Activated naive CD8-positive, alpha-beta T cell treated with anti-CD3 and anti-CD28 coated beads, Interleukin-2, amount 50 U/mL, for 16 hours (primary cell): ENCODE measurements at places on chromosomes 1 and 21.

GRCh38 chr1:209855623-209856022 lies 27.9 kb downstream of the UTP25 start:
- no peak for DNase-seq

- DNase-seq, result no peak
Measured at GRCh38 chr1:95435611-95436010, 201.6 kb downstream of the RWDD3 start.

DNA sequence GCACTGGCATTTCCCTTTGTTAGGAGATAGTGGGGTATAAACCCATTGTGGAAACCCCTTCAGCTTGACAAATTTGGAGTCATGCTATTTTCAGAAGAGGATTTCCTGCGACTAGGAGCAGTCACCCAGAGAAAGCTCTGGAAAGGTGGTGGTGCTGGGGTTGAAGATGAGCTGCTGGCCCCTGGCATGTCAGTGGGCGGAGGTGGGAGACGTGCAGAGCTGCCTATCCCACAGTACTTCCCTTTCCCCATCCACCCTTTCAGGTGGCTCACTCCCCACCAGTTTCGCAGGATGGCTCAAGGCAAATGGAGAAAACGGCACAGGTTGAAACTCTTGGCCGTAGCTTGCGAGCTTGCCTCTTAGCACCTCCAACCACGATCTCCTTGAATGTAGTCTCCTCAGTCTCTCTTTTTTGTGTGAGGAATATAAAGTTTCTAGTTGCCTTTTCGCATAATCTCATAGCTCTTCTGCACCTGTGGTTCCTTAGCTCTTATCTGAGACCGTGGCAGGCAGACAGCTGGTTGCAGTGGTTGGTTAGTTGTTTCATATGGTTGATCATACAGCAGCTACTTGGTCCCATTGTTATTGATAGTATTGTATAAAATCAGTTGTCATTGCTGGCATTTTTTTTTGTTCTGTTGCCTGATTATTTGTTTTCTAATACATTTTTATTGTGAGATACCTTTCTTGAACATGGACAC lies 48.2 kb downstream of the ADARB1 start:
- no peak for DNase-seq

- no peak for DNase-seq
Measured at GRCh38 chr1:24500448-24501048, 2.1 kb upstream of the RCAN3 start.

DNA sequence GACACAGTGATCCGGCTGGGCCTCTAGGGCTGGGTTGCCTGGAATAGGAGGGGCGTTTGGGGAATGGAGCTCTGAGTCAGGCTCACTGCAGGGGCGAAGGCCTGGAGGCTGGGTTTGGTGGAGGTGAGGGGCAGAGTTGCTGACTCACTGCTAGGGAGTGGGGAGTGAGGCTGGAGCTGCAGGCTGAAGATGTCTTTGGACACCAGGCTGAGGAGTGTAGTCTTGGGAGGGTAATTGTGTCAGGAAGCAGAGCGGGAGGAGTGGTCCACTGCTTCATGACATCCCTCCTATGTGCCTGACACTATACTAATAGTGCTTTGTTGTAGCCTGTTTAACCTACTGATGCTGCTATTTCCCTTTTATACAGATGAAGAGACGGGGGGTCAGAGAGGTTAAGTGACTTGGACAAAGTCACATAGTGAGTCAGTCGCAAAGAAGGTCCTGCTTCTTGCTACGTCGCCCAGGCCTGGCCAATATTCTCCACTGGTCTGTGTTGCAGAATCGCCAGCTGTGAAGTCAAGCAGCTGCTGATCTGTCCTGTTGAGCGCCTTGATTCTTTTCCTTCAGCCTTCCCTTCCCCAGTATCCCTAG lies 13.6 kb downstream of the ACTL8 start:
- no peak for DNase-seq

DNA sequence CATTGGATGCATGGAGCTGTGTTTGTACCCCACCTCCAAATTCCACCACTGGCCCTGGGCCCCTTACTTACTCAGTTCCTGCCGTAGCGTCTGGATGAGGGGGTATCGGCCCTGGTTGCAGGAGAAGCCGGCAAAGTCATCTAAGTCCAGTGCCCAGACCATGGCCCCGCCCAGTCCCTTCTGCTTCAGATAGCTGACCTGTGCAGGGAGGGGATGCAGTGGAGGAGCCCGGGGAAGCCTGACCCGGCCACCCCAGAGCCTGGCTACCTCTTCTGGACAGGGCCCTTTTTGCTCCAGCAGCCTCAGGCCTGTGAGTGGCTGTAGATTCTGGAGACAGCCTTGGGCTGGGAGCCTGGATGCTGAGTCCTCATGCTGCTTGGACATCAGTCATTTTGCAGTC lies 11.8 kb downstream of the CHIT1 start:
- DNase-seq, result no peak

- DNase-seq, result no peak
Measured at GRCh38 chr1:175749075-175749474, 5.7 kb upstream of the TNR start.

- no peak for DNase-seq
Measured at GRCh38 chr1:151635479-151636072, 23.7 kb downstream of the SNX27 start.

- DNase-seq, result peak; percentile 18
Measured at GRCh38 chr1:20717452-20718342, at the start of gene KIF17. TSS of gene KIF17 (minus strand) at chr1:20718007. CDS start at chr1:20717706, 301 bp downstream.

GRCh38 chr1:17405898-17406759 lies 33.3 kb downstream of the RCC2 start:
- DNase-seq, result no peak

DNA sequence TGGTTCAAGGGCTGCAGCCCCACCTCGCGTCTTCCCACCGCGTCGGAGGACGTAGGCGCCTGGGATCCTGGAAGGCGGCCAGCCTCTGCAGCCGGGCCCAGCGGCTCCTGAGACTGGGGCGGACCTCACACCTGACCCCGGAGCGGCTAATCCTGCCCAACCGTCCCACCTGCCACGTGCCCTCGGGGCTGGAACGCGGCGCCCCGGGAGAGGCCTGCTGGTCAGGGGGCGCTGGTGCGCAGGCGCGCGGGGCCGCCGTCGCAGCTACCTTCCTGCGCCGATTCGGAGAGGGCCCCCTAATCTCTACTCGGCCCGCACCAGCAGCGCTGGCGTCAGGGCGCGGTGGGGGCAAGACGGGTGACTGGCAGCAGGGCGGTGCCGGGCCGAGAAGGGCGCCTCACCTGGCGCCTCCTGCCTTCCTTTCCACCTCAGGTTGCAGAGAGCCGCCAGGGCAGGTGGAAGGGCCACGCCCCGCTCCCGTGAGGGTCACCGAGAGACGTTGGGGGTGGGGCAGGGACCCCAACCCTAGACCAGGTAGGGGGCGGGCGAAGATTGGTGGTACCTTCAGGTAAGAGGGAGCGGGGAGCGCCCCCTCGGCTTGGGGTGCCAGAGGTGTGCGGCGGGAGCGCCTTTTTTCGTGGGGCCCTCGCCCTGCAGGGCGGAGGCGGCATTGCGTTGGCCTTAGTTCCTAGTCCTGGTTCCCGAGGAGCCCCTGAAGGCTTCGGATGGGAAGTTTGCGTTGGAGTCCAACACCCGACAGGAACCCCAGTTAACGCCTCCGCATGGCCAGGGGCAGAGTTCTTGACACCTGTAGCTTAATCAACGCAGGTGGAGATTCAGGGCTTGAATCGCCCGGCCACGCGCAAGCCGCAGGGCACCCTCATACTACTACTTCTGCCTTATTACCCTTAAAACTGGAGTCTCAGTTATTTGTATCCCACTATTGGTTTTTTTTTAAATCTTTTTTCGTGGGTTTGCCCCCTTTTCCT lies at the start of gene TDRD5:
Gene TDRD5 (plus strand): TSS at position 241 of the 989 bp plus-strand sequence. CDS start 784 bp downstream, outside the sequence.
- no peak for DNase-seq
